Upper lobe of right lung (tissue), 1 donor: ENCODE measurements at places on chromosomes 6 and 20. TPM values are rescaled to one million over a fixed set of nuclear protein-coding genes. Genes with fewer than 3 reads are reported as not detected.

- no peak overlapping the region for H3K4me3 ChIP-seq
- no peaks in the 10 kb centered on the region for H3K27me3 ChIP-seq
- H3K36me3 ChIP-seq, result no peaks in the 10 kb centered on the region
- H3K27ac ChIP-seq, result no peak overlapping the region
- no peak for DNase-seq
- H3K4me1 ChIP-seq, result no peaks in the 10 kb centered on the region
These were observed 65.7 kb downstream of the NKAIN2 start for GRCh38 chr6:123869334-123869733.

DNA sequence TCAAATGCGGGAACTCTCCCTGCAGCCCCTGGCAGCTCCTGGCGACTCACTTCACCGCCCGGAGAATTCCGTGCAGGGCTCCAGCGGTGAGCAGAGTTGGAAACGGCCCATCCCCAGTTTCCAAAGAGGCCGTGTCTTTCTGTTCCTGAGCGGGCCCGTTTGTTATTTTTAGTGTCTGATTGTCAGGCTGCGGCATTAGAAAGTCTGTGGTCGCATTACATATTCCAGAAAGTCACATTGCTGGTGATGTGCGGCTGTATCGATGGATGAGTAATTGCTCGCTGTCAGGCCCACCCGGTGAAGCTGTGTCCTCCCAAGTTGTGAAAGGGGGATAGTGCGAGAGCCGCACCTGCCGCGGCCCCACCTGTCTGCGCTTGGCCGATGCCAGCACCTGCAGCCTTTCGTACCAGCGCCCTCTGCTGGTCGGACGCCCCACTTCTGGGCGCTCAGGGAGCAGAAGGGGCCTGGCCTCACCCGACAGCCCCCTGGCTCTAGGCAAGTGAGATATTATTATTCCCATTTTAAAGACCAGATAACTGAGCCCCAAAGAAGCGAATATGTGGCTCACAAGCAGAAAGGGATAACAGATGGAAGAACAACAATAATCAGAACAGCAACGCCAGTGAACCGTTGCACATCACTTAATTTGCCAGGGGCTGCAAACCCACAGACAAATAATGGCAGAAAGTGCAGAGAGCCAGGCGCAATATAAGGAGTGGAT is 244.9 kb downstream of the TSHZ2 start:
- no peaks in the 10 kb centered on the region for H3K36me3 ChIP-seq
- H3K4me1 ChIP-seq, result peaks cover 5% of the 10 kb centered on the region
- no peak overlapping the region for H3K4me3 ChIP-seq

DNA sequence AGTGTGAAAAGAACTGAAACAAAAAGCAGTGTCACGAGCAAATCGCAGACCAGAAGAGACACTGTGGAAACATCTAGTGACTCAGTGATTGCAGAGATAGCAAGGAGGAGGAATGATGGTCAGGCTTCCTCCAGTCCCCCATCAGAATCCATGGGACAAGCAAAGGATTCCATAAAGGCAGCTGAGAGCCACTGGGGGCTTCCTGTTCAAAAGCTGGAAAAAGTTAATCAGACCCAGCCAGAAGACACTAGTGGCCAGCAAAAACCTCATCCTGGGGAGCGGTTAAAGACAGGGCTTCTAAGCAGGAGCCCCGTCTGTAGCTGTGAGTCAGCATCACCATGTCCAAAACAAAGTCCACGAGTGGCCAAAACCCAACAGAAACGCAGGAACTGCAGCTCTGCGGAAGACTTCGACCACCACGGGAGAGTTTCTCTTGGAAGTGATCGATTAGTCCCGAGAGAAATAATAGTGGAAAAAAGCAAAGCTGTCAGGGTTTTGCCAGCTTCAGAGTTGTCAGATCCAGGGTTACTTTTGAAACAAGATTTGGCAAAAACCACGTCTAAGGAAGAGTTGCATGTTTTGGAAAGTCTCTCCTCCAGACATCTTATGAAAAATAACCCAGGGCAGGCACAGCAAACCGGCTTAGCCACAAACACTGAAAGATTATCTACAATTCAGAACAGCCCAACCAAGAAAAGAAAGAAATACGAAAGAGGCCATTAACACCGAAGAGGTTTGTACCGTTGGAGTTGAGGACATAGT is 51.0 kb downstream of the JAG1 start:
- H3K27me3 ChIP-seq, result no peaks in the 10 kb centered on the region
- no peaks in the 10 kb centered on the region for H3K36me3 ChIP-seq
- DNase-seq, result no peak
- H3K4me3 ChIP-seq, result peak overlapping the region; percentile 12
- H3K27ac ChIP-seq, result peak overlapping the region; percentile 20

DNA sequence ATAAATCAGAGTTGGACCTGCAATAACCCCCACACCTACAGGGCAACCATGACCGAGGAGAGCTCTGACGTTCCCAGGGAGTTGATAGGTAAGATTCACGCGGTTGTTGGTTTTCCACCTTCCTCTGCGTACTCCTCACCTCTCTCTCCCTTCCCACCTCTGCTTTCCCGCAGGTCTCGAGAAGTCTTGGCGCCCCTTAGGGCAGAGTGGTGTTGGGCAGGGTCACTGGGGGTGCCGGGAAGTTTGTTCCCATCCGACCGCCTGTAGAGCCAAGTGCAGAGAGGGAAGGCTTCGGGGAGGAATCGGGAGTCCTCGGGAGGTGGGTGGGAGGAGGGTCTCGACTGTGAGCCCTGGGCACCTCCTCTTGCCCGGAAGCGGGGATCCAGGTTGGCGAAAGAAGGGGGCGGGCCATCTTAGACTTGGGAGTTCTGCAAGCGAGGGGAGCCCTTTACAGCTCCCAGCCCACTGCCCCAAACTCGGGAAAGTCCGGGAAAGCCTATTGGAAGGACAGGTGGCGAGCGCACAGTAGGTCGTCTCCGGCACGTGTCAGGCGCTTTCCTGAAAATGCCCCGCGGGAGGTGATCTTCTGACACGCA is 672 bp downstream of the CARMIL1 start:
- H3K4me3 ChIP-seq, result peak overlapping the region; percentile 79
- no peaks in the 10 kb centered on the region for H3K36me3 ChIP-seq
- no peaks in the 10 kb centered on the region for H3K27me3 ChIP-seq
- H3K4me1 ChIP-seq, result peaks cover 25% of the 10 kb centered on the region

DNA sequence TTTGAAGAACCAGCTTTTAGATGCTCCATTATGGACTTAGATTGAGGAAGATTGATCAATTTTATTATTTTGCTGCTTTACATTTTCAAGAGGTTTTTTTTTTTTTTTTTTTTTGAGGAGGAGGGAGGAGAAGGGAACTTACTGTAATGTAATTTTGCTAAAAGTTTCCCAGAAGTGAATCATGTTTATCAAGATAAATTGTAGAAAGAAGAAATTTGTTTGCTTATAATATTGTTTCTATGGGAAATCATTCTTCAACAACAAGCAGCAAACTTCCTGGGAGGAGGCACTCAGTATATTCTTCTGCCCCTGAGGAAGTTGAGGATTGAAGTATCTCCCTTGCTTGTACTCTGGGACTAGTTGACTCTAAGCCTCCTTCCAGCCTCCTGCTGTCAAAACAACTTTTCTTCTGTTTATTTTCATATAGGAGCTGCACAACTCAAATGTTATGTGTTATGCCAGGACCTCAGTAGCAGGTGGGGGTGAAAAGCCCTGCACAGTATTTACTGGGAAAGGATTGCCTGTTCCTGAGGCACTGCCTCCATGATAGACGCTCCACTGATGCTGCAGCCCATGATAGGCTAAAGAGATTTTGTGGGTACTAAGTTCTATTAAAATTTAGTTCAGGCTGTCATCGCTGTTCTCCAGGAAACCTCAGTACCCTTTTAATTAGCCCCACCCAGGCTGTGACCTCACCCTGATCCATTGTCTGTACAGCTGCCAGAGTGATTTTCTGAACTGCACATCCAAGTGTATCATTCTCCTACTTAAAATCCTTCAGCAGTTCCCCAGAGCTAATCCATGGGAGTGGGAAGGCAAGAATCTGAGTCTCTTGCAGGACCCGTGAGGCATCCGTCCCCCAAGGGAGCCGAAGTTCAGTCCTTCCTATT is 51.9 kb downstream of the CARMIL1 start:
- DNase-seq, result no peak
- no peak overlapping the region for H3K4me3 ChIP-seq
- H3K27ac ChIP-seq, result no peak overlapping the region
- no peaks in the 10 kb centered on the region for H3K36me3 ChIP-seq

- no peaks in the 10 kb centered on the region for H3K27me3 ChIP-seq
- no peak overlapping the region for H3K4me3 ChIP-seq
- no peak overlapping the region for H3K27ac ChIP-seq
- DNase-seq, result no peak
These were observed 896.8 kb downstream of the C6orf118 start for GRCh38 chr6:164412566-164412965.

DNA sequence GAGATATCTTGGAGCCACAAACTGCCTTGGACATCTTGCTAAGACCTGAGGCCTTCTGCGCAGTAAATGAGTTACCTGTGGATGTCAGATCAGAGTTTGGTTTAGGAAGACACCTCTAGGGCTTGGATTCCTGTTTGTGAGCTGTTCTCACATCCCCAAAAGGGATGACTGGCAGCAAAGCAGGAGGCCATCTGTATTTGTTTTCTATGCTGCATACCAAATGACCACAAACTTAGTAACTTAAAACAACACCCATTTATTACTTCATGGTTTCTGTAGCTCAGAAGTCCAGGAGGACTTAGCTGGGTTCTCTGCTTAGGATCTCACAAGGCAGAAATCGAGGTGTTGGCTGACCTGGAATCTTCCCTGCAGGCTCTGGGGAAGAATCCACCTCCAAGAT is 116.7 kb downstream of the UNC5CL start:
- no peaks in the 10 kb centered on the region for H3K4me1 ChIP-seq
- no peaks in the 10 kb centered on the region for H3K36me3 ChIP-seq
- H3K4me3 ChIP-seq, result no peak overlapping the region
- H3K27ac ChIP-seq, result no peak overlapping the region

GRCh38 chr6:76004202-76004601 is 68.3 kb downstream of the IMPG1 start:
- no peak for DNase-seq
- no peak overlapping the region for H3K4me3 ChIP-seq
- no peaks in the 10 kb centered on the region for H3K27me3 ChIP-seq
- no peaks in the 10 kb centered on the region for H3K4me1 ChIP-seq

- no peaks in the 10 kb centered on the region for H3K27me3 ChIP-seq
- H3K4me3 ChIP-seq, result no peak overlapping the region
- no peak for DNase-seq
- peaks cover 8% of the 10 kb centered on the region for H3K4me1 ChIP-seq
- no peak overlapping the region for H3K27ac ChIP-seq
These were observed 196.9 kb upstream of the RREB1 start for GRCh38 chr6:6910734-6911295.

- DNase-seq, result no peak
- H3K4me1 ChIP-seq, result no peaks in the 10 kb centered on the region
- H3K27ac ChIP-seq, result no peak overlapping the region
These were observed 296.0 kb downstream of the CDH4 start for GRCh38 chr20:61548069-61548468.

DNA sequence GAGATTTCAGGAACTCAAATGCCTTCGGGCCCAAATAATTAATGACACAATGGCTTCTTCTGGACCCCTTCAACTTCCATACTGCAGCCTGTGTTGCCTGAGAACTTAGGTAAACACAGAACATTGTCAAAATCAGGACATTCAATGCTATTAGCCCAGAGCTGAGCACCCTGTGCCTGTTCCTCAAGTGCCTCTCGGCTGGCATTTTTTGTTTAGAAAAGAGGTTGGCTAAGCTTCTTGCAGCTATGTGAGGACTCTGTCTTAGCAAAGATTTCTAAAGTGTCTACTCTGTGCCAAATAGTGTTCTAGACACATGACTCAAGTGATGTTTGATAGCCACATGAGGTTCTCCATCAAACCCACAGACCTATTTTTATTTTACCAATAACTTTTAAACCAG is 289.3 kb upstream of the ARID1B start:
- no peaks in the 10 kb centered on the region for H3K36me3 ChIP-seq
- H3K4me3 ChIP-seq, result no peak overlapping the region
- H3K27ac ChIP-seq, result no peak overlapping the region
- no peaks in the 10 kb centered on the region for H3K4me1 ChIP-seq

GRCh38 chr6:146814148-146814750 is 215.5 kb downstream of the ADGB start:
- H3K4me1 ChIP-seq, result no peaks in the 10 kb centered on the region
- no peak overlapping the region for H3K4me3 ChIP-seq
- H3K36me3 ChIP-seq, result no peaks in the 10 kb centered on the region

DNA sequence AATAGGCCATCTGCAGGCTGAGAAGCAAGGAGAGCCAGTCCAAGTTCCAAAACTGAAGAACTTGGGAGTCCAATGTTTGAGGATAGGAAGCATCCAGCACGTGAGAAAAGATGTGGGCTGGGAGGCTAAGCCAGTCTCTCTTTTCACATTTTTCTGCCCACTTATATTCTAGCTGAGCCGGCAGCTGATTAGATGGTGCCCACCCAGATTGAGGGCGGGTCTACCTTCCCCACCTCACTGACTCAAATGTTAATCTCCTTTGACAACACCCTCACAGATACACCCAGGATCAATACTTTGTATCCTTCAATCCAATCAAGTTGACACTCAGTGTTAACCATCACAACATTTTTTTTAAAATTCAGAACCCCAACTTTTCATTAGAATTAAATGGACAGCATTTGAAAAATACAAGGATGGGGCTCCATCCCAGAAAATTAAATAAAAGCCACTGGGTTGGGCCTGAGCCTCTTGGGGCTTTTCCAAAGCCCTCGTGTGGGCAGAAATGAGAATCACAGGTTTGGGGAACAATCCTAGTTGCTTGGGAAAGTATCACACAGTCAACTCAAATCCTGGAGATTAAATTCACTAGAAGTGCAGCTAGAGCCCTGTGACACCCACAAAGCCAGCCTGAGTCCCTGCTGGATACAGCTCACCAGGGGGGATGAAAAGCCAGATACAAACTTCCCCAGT is 2.2 kb downstream of the CLDN20 start:
- H3K4me1 ChIP-seq, result no peaks in the 10 kb centered on the region
- DNase-seq, result no peak
- H3K36me3 ChIP-seq, result peaks cover 10% of the 10 kb centered on the region

GRCh38 chr6:110226261-110226660 is 46.0 kb downstream of the CDC40 start:
- H3K27me3 ChIP-seq, result no peaks in the 10 kb centered on the region
- no peaks in the 10 kb centered on the region for H3K4me1 ChIP-seq
- peaks cover 71% of the 10 kb centered on the region for H3K36me3 ChIP-seq
- no peak overlapping the region for H3K4me3 ChIP-seq

PSMB8 gene
- total RNA-seq, result 86.9 TPM

MEI4 gene
- total RNA-seq, result not detected

IL17F gene
- not detected for total RNA-seq

SAMD3 gene
- total RNA-seq, result 5.2 TPM

SEC63 gene
- 118 TPM for total RNA-seq

POFUT1 gene
- total RNA-seq, result 31.5 TPM

SLC4A11 gene
- 2.7 TPM for total RNA-seq

TNFRSF21 gene
- 28.9 TPM for total RNA-seq

BTN1A1 gene
- not detected for total RNA-seq

EPHA7 gene
- 0.14 TPM for total RNA-seq
